PC-9 (cell line): ENCODE measurements at places on chromosomes 6 and 20. TPM values are rescaled to one million over a fixed set of nuclear protein-coding genes. Genes with fewer than 3 reads are reported as not detected.

The GNAS-AS1 gene
- 5.7 and 6.8 TPM in 2 replicates for total RNA-seq

The HRH3 gene
- not detected in 2 replicates for total RNA-seq

The SSTR4 gene
- not detected in 2 replicates for total RNA-seq

The BTN1A1 gene
- total RNA-seq: not detected in 2 replicates

The WFDC11 gene
- total RNA-seq: not detected in 2 replicates

The NKX2-4 gene
- not detected in 2 replicates for total RNA-seq

DNA sequence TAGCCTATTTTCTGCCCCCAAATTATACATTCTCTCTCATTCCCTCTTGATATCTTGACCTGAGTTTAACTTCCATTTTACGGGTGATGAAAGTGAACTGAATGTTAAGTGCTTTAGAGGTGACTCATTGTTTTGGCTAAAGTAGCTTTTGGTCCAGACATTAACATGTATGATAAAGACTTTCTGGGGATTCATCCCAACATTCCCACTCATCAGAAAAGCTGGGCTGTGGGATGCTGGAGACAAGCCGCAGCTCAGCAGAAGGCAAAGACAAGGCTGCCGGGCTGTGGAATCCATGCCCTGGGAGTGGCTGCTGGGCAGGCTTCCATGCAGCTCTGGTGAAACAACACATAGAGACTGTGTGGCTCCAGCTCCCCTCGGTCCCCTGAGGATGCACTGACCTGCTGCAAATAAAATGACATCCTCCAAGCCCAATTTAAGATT, 89.9 kb upstream of the SYNDIG1 start:
- H3K4me3 ChIP-seq: no peak overlapping the region
- peaks cover 8% of the 10 kb centered on the region for H3K4me1 ChIP-seq
- H3K27me3 ChIP-seq: no peaks in the 10 kb centered on the region
- no peaks in the 10 kb centered on the region for H3K36me3 ChIP-seq
- H3K27ac ChIP-seq: no peak overlapping the region
- DNase-seq: no peak

DNA sequence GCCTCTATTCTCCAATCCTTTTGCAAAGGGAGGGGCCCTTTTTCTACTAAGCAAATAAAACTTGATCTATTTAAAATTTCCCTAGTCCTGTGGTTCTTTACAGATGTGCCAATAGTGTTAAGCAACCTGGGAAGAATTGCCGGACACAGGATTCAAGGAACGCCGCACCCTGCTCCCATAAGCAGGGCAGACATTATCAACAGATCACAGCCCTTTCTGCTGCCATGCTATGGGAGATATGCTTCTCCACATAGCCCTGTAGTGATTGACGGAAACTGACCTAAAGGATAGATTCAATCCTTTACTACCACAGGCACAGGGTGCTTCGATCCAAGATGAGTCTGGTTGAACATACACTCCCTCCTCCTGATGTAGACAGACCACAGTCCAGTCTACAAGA, 118.4 kb upstream of the TRAF3IP2 start:
- H3K27ac ChIP-seq: no peak overlapping the region
- H3K36me3 ChIP-seq: no peaks in the 10 kb centered on the region
- H3K4me3 ChIP-seq: no peak overlapping the region
- H3K4me1 ChIP-seq: peaks cover 12% of the 10 kb centered on the region
- no peaks in the 10 kb centered on the region for H3K27me3 ChIP-seq

DNA sequence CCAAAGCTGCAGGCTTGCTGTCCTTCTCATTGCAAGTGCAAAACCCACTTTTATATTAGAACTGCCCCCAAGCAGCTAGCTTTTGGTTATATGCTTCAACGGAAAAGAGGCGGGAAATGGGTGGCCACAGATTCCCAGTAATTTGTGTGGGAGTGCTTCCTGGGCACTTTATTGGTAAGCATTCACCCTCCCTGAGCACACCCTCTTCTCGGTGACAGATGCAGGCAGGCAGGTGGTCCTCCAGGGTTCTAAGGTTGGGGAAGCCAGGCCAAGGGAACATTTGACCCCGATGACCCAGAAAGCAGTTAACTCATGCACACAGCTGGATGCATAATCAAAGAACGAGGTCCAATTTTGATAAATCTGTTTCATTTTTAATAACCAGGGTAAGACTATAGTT, 29.1 kb downstream of the PRDM1 start:
- H3K27ac ChIP-seq: no peak overlapping the region
- no peak overlapping the region for H3K4me3 ChIP-seq
- H3K4me1 ChIP-seq: peaks cover 19% of the 10 kb centered on the region
- no peaks in the 10 kb centered on the region for H3K27me3 ChIP-seq
- DNase-seq: no peak
- no peaks in the 10 kb centered on the region for H3K36me3 ChIP-seq

DNA sequence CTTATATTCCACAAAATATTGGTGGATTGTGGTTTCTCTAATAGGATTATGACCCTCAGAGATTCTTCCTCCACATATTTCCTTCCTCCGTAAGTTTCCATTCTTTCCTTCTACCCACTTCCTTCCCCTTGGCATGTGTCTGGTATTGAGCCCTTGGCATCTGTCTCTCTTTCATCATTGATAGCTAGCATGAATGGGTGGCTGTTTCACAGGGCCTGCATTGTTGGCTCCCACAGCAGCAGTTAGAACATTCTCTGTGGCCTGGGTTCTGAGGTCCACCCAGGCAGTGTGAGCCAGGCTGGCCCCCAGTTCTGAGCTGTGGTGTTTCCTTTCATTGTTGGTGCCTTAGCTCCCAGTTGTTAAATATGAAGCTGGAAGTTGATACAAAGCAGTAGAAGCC, 125.3 kb downstream of the ANKS1A start:
- DNase-seq: no peak
- 0 out of 2 replicates have a peak, but pooled peaks cover 5% of the 10 kb centered on the region for H3K4me1 ChIP-seq
- peak overlapping the region; percentile 58 for H3K27ac ChIP-seq
- H3K27me3 ChIP-seq: no peaks in the 10 kb centered on the region
- no peak overlapping the region for H3K4me3 ChIP-seq
- no peaks in the 10 kb centered on the region for H3K36me3 ChIP-seq

- no peaks in the 10 kb centered on the region for H3K27me3 ChIP-seq
- peaks cover 12% of the 10 kb centered on the region for H3K4me1 ChIP-seq
Measured at GRCh38 chr6:41066867-41067304, 5.3 kb downstream of the OARD1 start.

DNA sequence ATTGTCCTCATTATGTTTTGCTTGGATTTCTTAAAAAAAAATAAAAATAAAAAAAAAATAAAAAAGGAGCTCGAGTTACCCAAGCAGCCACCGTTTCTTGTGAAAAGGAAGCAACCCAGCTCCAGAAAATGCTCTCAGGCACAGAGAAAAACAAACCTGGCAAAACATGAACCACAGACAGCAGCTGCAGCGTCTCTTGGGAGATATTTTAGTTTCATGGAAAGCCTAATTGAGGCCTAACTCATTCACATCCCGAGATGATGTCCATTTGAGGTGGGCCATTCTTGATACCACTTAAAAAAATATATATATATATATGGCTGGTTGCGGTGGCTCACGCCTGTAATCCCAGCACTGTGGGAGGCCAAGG, 13.7 kb upstream of the MRAP2 start:
- no peak overlapping the region for H3K27ac ChIP-seq
- no peak overlapping the region for H3K4me3 ChIP-seq
- H3K4me1 ChIP-seq: no peaks in the 10 kb centered on the region
- no peak for DNase-seq
- H3K36me3 ChIP-seq: no peaks in the 10 kb centered on the region

DNA sequence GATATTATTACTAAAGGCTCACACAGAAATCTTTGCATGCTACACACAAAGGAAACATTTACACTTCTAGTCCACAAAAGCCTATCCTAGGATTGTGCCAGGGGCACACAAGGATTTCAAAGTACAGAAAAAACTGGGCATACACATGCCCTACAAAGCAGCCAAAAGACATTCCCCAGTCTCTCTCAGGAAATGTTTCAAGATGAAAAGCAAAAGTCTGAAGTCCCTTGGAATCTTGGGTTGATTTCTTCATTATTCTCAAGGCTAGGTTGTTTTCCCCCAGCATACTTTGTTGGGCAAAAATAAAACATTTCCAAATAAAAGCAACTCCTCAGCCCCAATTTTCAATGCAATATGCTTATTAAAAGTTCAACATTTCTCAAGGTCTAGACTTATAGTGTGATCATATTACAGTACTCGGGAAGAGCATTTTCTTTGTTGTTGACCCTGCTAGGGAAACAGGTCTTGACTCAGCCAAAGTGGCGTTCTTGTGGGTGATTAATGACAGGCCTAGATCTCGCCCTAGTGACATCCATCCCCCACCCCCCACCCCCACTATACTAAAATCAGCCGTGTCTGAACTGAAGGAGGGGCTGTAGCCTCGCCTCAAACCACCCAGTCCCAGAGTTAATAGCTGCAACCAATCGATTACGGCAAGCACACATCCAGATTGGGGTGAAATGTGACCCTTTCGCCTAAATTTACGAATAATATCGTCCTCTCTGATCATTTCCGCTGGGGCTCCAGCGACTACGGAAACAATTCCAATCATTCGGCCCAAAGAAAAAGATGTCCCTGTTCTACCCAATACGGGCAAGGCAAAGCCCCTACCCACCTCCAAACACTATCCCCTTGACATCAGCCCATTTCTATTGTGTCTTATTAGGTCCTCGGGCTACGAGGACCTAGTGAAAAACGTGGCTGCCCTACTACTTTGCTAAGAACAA, 1.4 kb downstream of the AKIRIN2 start:
- H3K27ac ChIP-seq: peak overlapping the region; percentile 86
- 0 out of 2 replicates have a peak, but pooled peaks cover 6% of the 10 kb centered on the region for H3K36me3 ChIP-seq
- no peaks in the 10 kb centered on the region for H3K27me3 ChIP-seq
- DNase-seq: peak; percentile 43

GRCh38 chr20:4073852-4074741, 58.7 kb upstream of the RNF24 start:
- DNase-seq: no peak
- H3K4me3 ChIP-seq: no peak overlapping the region
- H3K36me3 ChIP-seq: no peaks in the 10 kb centered on the region
